Activated CD4-positive, alpha-beta T cell treated with anti-CD3 and anti-CD28 coated beads, Interleukin-2, amount 10 ng/mL, durations not matched to agents 24 days and 14 days (primary cell): ENCODE measurements at places on chromosomes 13 and 19. TPM values are rescaled to one million over a fixed set of nuclear protein-coding genes. Genes with fewer than 3 reads are reported as not detected.

Gene CSNK1G2
- 91.7 and 92.8 TPM in 2 replicates for total RNA-seq

Gene COLGALT1
- total RNA-seq, result 103 and 106 TPM in 2 replicates

- H3K27me3 ChIP-seq, result no peaks in the 10 kb centered on the region
- peaks cover 82% of the 10 kb centered on the region for H3K36me3 ChIP-seq
- no peak overlapping the region for H3K4me3 ChIP-seq
- no peak for DNase-seq
Measured at GRCh38 chr19:52722062-52723003, 12.5 kb downstream of the ZNF611 start.

GRCh38 chr13:36130552-36131221, 495 bp downstream of the DCLK1 start:
- H3K27ac ChIP-seq, result no peak overlapping the region

GRCh38 chr13:91595677-91596076, 197.3 kb downstream of the GPC5 start:
- H3K4me3 ChIP-seq, result no peak overlapping the region
- no peak for DNase-seq
- H3K27ac ChIP-seq, result no peak overlapping the region
- H3K4me1 ChIP-seq, result no peaks in the 10 kb centered on the region
- no peaks in the 10 kb centered on the region for H3K27me3 ChIP-seq
